ENCODE measurements at places on chromosomes 4 and X.

GRCh38 chr4:107213880-107214279 is 177.8 kb upstream of the DKK2 start:
- no peak for DNase-seq

- peak; percentile 25 for DNase-seq
Observed at GRCh38 chrX:87664381-87664780, 146.8 kb downstream of the KLHL4 start.

GRCh38 chrX:45540181-45540580 is 339.5 kb upstream of the DIPK2B start:
- DNase-seq, result no peak

DNA sequence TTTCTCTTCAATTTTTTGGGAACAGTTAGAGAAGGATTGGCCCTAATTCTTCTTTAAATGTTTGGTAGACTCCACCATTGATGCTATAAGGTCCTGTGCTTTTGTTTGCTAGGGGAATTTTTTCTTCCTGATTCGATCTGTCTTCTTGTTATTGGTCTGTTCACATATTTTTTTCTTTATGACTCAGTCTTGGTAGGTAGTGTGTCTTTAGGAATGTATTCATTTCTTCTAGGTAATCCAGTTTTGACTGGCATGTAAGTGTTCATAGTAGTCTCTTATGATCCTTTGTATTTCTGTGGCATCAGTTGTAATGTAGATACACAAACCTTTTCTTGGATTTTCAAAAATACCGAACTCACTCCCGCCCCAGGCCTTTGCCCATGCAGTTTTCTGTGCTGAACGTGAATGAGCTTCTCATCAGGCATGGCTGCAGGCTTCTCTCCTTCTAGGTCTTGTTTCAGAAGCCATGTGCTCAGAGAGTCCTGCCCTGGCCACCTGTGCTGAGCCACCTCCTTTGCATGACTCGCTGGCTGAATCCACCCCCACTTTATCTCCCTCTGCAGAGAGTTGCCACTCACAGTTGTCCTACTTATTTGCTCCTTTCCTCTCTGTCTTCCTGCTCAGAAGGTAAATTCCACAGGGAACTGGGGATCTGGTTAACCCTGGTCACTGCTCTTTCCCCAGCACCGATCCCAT is 67.0 kb downstream of the STK32B start:
- no peak for DNase-seq

GRCh38 chrX:150229481-150229880 is 133.6 kb upstream of the MAMLD1 start:
- no peak for DNase-seq

DNA sequence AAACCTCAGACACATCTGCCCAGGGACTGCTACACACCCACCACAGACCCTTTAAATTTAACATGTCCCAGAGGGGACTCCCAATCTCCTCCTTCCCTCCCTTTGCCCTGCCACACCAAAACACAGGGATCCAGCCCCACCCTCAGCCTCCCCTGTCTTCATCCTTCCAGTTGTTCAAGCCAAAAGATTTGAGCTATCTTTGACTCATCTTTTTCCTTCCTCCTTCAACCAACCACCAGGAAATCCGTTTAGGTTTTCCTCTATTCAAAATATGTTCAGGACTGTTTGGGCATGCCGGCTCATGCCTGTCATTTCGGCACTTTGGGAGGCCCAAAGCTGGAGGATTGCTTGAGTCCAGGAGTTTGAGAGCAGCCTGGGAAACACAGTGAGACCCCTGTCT is 6.9 kb upstream of the STK32B start:
- no peak for DNase-seq

GRCh38 chr4:90585961-90586360 is 458.8 kb downstream of the CCSER1 start:
- DNase-seq, result no peak

DNA sequence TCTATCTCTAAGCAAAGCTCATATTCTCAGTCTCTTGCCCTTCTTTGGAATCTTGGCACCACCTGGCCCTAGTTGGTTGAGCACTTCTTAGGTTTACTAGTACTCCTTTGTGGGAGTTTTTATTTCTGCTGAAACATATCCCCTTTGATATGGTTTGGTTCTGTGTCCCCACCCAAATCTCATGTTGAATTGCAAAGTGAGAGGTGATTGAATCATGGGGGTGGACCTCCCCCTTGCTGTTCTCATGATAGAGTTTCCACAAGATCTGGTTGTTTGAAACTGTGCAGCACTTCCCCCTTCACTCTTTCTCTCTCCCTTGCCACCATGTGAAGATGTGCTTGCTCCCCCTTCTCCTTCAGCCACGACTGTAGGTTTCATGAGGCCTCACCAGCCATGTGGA is 22.2 kb upstream of the SYNPO2 start:
- DNase-seq, result no peak

Measured in NCI-H1105 treated with DMSO at 0.1 percent for 48 hours (cell line).